ENCODE measurements at places on chromosomes 7 and 10.

DNA sequence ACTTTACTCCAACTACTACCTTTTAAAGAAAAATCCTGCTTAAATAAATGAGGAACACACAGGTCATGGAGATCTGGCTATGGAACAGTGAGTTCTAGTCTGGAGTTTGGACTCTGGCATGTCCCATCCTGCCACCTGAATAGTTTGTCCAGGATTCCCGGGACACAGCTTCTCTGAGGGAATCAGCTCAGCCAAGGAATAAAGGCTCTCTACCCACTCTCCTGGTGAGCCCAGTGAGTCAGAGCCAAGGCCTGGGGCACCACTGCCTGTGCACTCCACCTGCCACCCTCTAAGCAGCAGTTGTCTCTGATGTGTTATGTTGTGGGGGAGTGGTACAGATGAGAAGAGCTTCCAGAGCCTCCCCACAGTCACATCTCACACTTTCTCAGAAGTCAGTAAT lies 113.5 kb downstream of the HTR5A start:
- no peak for DNase-seq

- DNase-seq: no peak
These were observed 46.9 kb upstream of the LYZL1 start for GRCh38 chr10:29241925-29242324.

GRCh38 chr7:30162622-30163124 lies 27.9 kb downstream of the MTURN start:
- peak; percentile 45 for DNase-seq

- DNase-seq: no peak
These were observed 176.0 kb downstream of the SKAP2 start for GRCh38 chr7:26688388-26688787.

DNA sequence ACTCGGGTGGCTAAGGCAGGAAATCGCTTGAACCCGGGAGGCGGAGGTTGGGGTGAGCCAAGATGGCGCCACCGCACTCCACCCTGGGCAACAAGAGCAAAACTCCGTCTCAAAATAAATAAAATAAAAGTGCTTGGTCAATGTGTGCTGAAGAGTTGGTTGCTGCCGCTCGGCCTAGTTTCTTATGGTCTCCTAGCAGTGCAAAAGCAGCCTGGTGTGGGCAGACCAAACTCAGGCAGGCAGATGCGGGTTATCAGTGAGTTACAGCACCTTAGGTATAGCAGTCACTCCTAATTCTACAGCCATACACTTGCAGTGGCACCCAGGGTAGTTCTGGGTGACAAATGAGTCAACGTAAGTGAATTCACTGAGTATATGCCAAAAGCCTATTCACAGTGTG lies 22.6 kb downstream of the HSPB1 start:
- no peak for DNase-seq

DNA sequence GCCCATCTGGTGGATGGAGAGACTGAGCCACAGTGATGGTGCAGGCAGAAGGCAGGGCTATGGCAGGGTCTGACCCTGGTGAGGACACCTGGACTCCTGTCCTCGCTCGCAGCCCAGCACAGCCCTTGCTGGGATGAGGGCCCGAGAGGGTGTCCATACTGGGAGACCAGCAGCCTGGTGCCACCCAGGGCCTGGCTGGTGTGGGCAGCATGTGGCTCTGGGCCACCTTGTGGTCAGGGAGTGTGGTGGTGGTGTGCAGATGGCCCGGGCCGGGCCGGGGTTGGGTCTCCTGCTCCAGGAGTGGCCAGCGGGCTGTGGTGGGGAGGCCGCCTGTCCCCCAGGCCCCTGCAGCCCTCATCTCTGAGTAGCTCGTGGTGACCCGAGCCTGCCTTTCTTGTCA lies 14.9 kb downstream of the ADCY1 start:
- no peak for DNase-seq

GRCh38 chr7:77687100-77687746 lies 9.0 kb upstream of the RSBN1L start:
- DNase-seq: no peak

- DNase-seq: no peak
These were observed 48.8 kb upstream of the OPALIN start for GRCh38 chr10:96407560-96408069.

- DNase-seq: no peak
These were observed 776.4 kb upstream of the AUTS2 start for GRCh38 chr7:68821846-68822245.

GRCh38 chr7:30650421-30650808 lies 31.8 kb downstream of the CRHR2 start:
- no peak for DNase-seq

- no peak for DNase-seq
These were observed 113.6 kb downstream of the RNF32 start for GRCh38 chr7:156754201-156754600.

DNA sequence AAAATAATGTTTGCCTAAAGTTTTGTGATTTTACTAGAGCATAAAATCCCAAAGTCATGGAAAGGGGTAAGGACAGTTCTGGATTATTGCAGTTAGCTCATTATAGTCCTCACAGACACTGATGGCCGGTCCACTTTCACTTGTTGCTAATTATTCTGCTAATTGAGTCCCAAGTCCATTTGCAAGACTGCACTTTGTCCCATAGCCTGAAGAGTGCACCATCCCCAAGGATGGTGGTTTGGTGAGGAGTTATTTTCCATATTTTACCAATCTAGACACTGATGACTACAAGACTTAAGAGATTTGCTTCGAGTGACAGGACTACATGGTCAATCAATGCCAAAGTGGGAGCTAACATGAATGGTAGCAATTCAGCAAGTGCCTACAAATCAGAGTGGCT lies 181.8 kb upstream of the CACNA2D1 start:
- no peak for DNase-seq

DNA sequence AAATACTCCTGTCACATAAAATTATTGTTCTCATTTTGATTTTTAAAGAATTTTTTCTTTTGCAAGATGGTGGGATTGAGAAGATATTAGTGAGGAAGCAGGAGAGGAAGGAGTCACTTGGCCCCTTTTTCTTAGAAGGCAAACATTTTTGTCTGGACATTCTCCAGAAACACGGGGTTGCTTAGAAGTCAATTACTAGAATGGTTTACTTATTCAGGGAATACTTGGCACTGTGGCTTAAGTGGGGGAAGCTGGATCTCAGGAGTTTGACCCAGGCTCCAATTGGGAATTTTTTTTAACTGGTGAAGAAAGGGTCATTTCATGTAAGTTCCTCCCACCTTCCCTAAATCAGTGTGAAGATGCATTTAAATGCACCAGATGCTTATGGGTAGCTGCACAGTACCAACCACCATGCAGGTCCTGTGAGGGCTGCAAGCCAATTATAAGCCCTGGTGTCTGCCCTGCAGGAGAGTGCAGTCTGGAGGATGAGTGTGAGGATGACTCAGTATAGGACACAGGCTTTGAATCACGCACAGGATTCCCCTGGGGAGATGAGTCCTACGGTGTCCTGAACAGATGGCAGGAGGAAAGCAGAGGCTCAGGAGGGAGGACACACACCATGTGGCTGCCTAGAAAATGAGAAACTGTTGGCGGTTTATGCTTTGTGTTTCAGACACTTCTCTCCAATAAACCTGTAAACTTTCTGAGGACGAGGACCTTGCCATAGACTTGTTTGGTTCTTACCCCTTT lies 299.1 kb downstream of the PLXNA4 start:
- DNase-seq: no peak

GRCh38 chr10:43735907-43736306 lies 87.2 kb upstream of the ZNF32 start:
- DNase-seq: no peak

DNA sequence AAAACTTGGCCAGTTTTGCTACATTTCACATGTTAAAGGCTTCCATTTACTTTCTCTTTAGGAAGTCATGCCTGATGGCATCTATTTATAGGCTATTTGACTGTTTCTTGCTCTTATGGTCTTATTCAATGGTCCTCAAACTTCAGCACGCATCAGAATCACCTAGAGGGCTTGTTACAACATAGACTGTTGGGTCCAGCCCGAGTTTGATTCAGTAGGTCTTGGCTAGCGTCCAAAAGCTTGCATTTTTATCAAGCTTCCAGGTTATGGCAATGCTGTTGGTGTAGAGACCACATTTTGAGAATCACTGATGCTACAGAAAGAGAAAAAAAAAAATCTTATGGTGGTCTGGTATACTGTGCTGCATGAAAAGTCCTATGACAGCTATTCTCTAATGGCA lies 51.9 kb downstream of the MTPN start:
- no peak for DNase-seq

DNA sequence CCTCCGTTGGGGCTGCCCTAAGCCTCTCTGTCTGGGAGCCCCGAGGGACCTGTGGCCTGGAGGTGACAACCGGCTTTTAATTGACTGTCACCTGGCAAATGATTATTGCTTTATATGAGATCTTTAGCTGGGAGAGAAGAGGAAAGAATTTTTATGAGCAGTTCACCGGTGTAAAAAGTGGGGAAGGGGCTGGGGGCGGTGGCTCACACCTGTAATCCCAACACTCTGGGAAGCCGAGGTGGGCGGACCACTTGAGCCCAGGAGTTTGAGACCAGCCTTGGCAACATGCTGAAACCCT lies 2.6 kb upstream of the COX19 start:
- DNase-seq: no peak
